Thoracic aorta (tissue), 2 donors: ENCODE measurements at places on chromosomes 11 and 22. TPM values are rescaled to one million over a fixed set of nuclear protein-coding genes. Genes with fewer than 3 reads are reported as not detected.

DNA sequence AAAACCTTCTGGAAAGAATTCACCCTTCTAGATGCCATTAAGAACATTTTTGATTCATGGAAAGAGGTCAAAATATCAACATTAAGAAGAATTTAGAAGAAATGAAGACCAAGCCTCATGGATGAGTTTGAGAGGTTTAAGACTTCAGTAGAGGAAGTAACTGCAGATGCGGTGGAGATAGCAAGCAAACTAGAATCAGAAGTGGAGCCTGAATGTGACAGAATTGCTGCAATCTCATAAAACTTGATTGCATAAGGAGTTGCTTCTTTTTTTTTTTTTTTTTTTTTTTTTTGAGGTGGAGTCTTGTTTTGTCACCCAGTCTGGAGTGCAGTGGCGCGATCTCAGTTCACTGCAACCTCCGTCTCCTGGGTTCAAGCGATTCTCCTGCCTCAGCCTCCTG lies 51.6 kb downstream of the MS4A13 start:
- no peaks in the 10 kb centered on the region for H3K27me3 ChIP-seq
- no peak overlapping the region for H3K27ac ChIP-seq
- no peak overlapping the region for H3K4me3 ChIP-seq
- no peaks in the 10 kb centered on the region for H3K4me1 ChIP-seq
- DNase-seq = no peak

DNA sequence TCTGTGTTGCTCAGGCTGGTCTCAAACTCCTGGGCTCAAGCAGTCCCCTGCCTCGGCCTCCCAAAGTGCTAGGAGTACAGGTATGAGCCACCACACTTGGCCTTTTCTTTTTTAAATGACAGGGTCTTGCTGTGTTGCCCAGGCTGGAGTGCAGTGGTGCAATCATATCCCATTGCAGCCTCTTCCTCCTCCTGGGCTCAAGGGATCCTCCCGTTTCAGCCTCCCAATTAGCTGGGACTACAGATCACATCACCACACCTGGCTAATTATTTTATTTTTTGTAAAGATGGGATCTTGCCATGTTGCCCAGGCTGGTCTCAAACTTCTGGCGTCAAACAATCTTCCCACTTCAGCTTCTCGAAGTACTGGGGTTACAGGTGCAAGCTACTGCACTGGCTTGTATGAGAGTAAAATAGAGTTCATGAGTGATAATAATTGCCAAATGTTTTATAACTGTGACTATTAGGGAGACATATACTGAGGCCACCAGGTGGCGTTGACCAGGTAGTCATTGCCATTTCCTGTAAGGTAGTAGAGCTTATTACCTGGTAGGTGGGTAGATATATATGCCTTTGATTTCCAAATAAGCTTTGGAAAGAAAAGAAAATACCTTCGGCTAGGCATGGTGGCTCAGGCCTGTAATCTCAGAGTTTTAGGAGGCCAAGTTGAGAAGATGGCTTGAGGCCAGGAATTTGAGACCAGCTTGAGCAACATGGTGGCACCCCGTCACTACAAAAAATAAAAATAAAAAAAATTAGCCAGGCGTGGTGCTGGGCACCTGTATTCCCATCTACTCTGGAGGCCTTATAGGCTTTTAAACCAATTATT lies 5.4 kb downstream of the FDX1 start:
- H3K27me3 ChIP-seq = no peaks in the 10 kb centered on the region
- no peak overlapping the region for H3K27ac ChIP-seq
- no peak overlapping the region for H3K4me3 ChIP-seq
- H3K4me1 ChIP-seq = peaks cover 19% of the 10 kb centered on the region
- peaks cover 5% of the 10 kb centered on the region for H3K36me3 ChIP-seq
- no peak for DNase-seq

GRCh38 chr22:34430386-34430785 lies 510.1 kb upstream of the LARGE1 start:
- no peaks in the 10 kb centered on the region for H3K4me1 ChIP-seq
- no peak overlapping the region for H3K27ac ChIP-seq
- no peaks in the 10 kb centered on the region for H3K36me3 ChIP-seq
- no peak for DNase-seq

GRCh38 chr11:68445531-68446035 lies 15.0 kb upstream of the PPP6R3 start:
- no peak overlapping the region for H3K4me3 ChIP-seq
- peaks cover 3% of the 10 kb centered on the region for H3K4me1 ChIP-seq
- peaks cover 20% of the 10 kb centered on the region for H3K36me3 ChIP-seq
- no peak for DNase-seq
- H3K27ac ChIP-seq = no peak overlapping the region

GRCh38 chr11:36349351-36350136 lies 53.5 kb downstream of the PRR5L start:
- no peak for DNase-seq
- H3K36me3 ChIP-seq = no peaks in the 10 kb centered on the region
- H3K27me3 ChIP-seq = no peaks in the 10 kb centered on the region
- H3K4me3 ChIP-seq = no peak overlapping the region
- H3K4me1 ChIP-seq = no peaks in the 10 kb centered on the region

- no peaks in the 10 kb centered on the region for H3K36me3 ChIP-seq
- H3K27ac ChIP-seq = no peak overlapping the region
- H3K4me1 ChIP-seq = no peaks in the 10 kb centered on the region
- H3K27me3 ChIP-seq = no peaks in the 10 kb centered on the region
- no peak overlapping the region for H3K4me3 ChIP-seq
Measured at GRCh38 chr11:127412722-127413380, 412.3 kb upstream of the KIRREL3 start.

DNA sequence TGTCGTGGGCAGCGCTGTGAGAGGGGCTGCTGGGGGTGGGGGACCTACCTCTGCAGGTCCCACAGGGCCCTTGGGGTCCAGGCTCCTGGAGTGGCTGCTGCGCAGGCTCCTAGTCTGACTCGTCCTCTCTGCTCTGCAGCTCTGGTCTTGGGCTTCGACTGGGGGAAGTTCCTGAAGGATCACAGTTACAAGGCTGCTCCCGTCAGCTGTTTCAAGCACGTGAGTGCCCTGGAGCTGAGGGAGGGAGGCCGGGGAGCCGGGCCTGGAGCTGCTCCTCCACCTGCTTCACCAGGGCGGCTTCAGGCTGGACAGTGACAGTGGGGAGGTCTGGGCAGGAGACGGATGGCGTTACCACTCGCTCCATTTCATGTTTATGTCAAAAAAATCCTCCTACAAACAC lies 11.9 kb downstream of the L3MBTL2 start:
- no peak overlapping the region for H3K27ac ChIP-seq
- DNase-seq = no peak
- H3K4me3 ChIP-seq = no peak overlapping the region
- no peaks in the 10 kb centered on the region for H3K27me3 ChIP-seq
- H3K4me1 ChIP-seq = no peaks in the 10 kb centered on the region

DNA sequence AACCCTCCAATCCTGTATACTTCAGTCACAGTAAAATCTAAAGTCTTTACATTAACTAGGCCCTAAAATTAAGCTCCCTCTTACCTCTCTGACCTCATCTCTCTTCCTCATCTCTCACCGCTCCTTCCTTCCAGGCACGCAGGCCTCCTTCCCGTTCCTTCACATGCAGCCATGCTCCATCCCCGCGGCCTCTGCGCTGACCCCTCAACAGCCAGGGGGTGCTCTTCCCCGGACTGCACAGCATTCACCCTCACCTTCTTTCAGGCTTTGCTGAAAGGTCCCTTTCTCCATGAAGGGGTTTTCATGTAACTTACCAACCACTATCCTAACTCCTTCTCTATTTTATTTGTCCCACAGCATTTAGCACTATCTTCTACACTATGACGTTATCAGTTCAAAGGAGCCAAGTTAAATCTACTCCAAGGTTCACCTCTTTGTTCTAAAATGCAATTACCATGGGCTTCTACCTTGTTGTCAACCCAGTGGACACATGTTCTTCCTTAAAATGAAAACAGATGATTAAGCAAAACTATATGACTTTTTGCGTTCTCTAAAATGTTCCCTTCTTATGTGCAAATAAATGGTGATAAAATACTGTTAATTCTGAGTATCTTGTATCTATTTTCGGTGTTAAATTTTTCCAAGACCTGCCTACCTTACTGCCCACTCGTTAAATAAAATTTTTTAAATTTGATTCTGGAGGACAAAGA lies 57.8 kb upstream of the APOA1 start:
- no peaks in the 10 kb centered on the region for H3K4me1 ChIP-seq
- H3K4me3 ChIP-seq = no peak overlapping the region
- peaks cover 3% of the 10 kb centered on the region for H3K36me3 ChIP-seq
- H3K27me3 ChIP-seq = no peaks in the 10 kb centered on the region

- no peaks in the 10 kb centered on the region for H3K27me3 ChIP-seq
- no peaks in the 10 kb centered on the region for H3K36me3 ChIP-seq
Measured at GRCh38 chr22:37354261-37354660, 72.0 kb downstream of the CYTH4 start.

DNA sequence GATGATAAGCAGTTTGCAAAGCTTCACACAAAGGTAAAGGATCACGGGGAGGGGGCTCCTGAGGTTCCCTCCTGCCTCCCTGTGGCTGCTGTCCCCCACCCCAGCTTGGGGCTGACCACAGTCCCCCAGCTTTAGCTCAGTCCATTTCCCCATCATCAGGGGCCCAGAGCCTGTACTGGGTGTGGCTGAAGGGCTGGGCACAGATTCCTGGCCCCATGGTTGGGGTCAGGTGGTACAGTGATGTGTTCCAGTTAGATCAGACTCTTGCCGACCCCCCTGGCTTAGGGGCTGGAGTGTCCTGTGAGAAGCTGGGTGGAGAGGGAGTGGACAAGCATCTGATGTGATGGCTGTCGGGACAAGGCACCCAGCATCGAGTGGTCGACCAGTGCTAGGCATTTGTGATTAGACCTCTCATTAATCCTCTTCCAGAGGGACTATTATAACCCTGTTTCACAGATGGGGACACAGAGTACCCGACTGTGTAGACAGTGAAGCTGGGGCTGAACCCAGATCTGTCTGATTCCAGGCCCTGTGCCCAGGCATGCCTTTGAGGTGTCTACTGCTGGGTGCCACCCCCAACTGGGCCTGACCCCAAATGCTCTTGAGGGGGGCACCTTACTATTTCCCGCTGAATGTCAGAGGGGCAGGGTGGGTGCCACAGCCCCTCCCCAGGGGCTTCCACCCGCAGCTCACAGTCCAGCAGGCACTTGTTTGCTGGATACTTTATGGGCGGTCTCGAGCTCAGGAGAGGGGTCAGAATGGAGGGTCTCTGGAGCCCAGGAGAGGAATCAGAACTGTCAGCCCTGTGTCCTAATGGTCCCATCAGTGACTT lies 4.3 kb downstream of the SHANK3 start:
- H3K4me1 ChIP-seq = peaks cover 6% of the 10 kb centered on the region
- peaks cover 5% of the 10 kb centered on the region for H3K27me3 ChIP-seq
- H3K36me3 ChIP-seq = no peaks in the 10 kb centered on the region
- no peak for DNase-seq
- no peak overlapping the region for H3K27ac ChIP-seq

GRCh38 chr11:108880510-108880909 lies 215.6 kb downstream of the DDX10 start:
- no peaks in the 10 kb centered on the region for H3K4me1 ChIP-seq
- H3K27ac ChIP-seq = no peak overlapping the region
- DNase-seq = no peak
- no peak overlapping the region for H3K4me3 ChIP-seq
- no peaks in the 10 kb centered on the region for H3K36me3 ChIP-seq
- no peaks in the 10 kb centered on the region for H3K27me3 ChIP-seq

DNA sequence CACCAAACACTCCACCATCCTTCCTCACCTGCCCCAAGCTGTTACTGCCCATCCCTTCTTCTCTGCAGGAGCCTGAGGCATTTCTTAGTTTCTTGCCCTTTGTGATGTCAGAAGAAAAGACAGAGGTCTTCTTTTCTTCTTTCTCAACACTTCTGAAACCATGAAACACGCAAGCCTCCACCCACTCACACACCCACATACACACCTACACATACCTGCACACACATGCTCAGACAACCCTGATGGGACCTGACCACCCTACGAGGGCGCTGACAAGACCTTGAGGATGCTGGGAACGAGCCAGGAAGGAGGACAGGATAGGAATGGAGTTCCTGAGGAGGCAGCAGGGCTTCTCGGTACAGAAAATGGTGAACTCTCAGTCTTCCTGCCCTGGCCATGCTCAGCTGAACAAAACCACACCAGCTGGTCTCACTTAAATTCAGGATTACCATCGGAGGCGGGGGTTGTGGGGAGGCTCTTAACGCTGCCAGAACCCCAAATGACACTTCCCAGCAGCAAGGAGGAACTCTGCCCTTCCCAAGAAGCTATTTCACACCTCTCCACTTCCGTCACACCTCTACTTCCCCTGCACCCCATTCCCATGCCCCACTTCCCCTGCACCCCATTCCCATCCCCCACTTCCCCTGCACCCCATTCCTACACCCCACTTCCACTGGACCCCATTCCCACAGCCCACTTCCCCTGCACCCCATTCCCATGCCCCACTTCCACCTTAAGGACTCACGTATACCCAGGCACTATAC lies 41.0 kb downstream of the CSF2RB start:
- no peaks in the 10 kb centered on the region for H3K4me1 ChIP-seq
- H3K4me3 ChIP-seq = no peak overlapping the region
- H3K36me3 ChIP-seq = no peaks in the 10 kb centered on the region
- H3K27me3 ChIP-seq = no peaks in the 10 kb centered on the region

DNA sequence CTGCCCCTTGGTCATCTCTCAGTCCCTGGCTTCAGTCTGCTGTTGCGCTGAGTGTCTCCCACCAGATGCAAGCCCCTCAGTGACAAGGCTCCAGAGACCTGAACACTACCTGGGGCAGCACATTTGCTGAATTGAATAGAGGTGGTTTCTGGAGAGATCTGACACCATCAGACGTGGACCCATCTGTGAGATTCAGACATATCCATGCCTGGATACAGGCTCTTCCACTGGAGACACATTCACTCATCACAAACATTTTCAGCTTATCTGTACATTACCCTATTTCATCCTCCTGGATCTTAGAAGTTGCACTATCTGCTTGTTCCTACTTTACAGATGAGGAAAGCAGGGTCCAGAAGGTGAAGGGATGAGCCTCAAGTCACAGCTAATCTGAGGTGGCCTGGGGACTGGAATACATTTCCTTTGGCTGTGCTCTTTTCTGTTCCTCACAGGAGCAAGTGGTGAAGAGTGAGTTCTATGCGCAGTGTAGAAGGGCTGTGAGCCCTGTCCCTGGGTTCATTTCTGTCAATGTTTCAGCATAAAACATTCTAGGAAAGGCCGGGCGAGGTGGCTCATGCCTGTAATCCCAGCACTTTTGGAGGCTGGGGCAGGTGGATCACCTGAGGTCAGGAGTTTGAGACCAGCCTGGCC lies 19.0 kb downstream of the ATG16L2 start:
- peaks cover 12% of the 10 kb centered on the region for H3K36me3 ChIP-seq
- peak overlapping the region; percentile 98 for H3K27ac ChIP-seq
- no peak for DNase-seq
- H3K27me3 ChIP-seq = no peaks in the 10 kb centered on the region
- peaks cover 32% of the 10 kb centered on the region for H3K4me1 ChIP-seq
- H3K4me3 ChIP-seq = no peak overlapping the region

DNA sequence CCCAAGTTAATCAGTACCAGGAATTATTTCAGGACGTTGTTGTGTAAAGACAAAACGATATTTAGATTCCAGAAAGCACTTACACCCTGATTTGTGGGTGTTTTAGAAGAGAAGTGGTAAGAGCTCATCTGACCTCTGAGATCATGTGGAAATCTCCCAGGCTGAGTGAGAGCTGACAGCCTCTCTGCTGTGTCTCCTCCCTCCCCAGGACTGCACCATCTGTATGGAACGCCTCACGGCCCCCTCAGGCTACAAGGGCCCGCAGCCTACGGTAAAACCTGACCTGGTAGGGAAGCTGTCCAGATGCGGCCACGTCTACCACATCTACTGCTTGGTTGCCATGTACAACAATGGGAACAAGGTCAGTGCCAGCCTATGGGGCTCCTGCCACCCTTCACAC lies 20.0 kb downstream of the DTX4 start:
- no peak overlapping the region for H3K4me3 ChIP-seq
- H3K27me3 ChIP-seq = no peaks in the 10 kb centered on the region
- no peak overlapping the region for H3K27ac ChIP-seq
- no peaks in the 10 kb centered on the region for H3K4me1 ChIP-seq

The TMEM191B gene
- not detected for total RNA-seq

The OR2AT4 gene
- not detected for total RNA-seq

The CHST1 gene
- total RNA-seq = 48.7 TPM

The OR51E1 gene
- not detected for total RNA-seq

The OR52L1 gene
- not detected for total RNA-seq
